ENCODE measurements at places on chromosomes 13 and 19.

DNA sequence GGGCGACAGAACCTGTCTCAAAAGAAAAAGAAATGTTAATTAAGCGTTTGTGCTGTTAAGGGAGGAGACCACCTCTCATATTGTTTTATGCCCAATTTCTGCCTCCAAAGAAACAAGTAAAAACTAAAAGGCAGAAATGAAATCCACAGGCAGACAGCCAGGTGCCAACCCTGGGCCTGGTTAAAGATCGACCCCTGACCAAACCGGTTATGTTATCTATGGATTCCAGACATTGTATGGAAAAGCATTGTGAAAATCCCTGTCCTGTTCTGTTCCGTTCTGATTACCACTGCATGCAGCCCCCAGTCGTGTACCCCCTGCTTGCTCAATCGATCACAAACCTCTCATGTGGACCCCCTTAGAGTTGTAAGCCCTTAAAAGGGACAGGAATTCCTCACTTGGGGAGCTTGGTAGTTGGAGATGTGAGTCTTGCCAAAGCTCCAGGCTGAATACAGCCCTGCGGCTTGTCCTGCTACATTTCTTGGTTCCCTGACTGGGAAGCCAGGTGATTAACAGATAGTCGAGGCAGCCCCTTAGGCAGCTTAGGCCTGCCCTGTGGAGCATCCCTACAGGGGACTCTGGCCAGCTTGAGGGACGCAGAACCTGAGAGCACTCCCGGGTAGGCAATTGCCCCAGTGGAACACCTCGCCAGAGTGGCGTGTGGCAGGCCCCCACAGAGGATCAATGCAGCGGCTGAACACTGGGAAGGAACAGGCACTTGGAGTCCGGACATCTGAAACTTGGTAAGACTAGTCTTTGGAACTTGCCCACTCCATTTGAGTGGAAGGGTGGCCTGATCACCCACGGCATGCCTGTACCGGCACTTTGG lies 748 bp upstream of the ZNF552 start:
- H3K4me3 ChIP-seq, result no peak overlapping the region
- peak overlapping the region; percentile 8 for H3K27ac ChIP-seq
- no peaks in the 10 kb centered on the region for H3K27me3 ChIP-seq

DNA sequence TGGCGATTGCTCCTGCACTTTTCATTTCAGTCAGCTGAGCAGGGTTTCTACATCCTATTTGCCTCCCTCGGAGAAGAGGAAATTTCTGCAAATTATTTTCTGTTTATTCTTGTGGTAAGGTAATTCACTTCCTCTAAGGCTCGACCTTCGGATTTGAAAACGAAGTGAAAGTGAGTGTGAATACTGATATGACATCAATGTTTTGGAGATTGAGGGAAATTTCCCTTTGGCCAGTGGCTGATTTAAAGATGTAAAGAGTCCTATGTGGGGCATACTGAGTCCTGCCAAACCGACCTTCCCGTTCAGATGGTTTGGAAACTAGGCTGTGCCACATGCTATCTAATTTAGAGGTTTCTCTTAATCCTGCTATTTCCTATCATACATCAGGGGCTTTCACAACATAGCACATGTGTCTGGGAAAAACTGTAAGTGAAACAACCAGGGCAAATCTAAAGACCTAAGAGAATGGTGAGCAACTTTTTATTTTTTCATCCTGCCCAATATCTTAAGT lies 112.3 kb downstream of the POSTN start:
- no peaks in the 10 kb centered on the region for H3K27me3 ChIP-seq
- no peak for DNase-seq
- no peak overlapping the region for H3K4me3 ChIP-seq

DNA sequence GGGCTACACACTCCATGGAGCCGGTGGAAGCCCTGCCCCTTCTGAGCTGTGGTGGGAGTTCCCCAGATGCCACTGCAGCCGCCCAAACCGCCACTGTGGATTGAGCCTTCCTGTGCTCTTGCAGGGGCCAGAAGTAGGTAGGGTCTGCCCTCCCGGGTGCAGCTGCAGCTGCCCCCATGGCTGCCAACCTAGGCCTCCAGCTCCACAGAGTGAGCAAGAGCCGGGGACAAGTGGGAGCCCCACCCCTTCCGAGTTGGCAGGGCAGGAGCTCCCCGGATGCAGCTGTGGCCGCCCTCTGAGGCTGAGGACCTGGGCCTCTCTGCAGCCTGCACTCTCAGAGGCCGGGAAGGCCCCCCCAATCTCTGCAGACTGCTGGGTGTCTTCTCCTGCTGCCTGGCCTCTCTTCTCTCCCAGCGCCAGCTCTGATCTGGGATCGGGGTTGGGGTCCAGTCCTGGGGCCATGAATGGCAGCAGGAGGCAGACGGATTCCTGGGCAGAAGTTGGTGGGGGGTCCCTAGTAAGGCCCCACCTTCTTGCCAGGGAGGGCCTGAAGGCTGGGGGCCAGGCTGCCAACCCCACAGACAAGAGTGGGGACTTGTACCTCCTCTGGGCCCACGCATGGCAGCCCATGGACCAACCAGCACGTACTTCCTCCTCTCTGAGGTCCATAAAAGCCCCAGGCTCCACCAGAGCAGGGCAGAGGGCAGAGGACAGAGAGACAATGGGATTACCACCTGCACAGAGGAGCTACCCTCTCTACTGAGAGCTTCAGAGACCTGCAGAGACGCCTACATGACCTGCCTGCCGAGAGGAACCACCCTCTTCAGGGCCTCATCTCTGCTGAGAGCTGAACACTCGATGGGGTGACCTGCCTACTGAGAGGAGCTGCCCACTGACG lies 28.9 kb downstream of the AP2S1 start:
- no peaks in the 10 kb centered on the region for H3K27me3 ChIP-seq
- H3K4me1 ChIP-seq, result no peaks in the 10 kb centered on the region
- no peaks in the 10 kb centered on the region for H3K36me3 ChIP-seq
- DNase-seq, result no peak
- H3K27ac ChIP-seq, result no peak overlapping the region

- DNase-seq, result peak; percentile 74
- no peaks in the 10 kb centered on the region for H3K4me1 ChIP-seq
- peaks cover 2% of the 10 kb centered on the region for H3K36me3 ChIP-seq
- no peaks in the 10 kb centered on the region for H3K27me3 ChIP-seq
Observed at GRCh38 chr19:17938092-17938845, 5.5 kb downstream of the CCDC124 start.

DNA sequence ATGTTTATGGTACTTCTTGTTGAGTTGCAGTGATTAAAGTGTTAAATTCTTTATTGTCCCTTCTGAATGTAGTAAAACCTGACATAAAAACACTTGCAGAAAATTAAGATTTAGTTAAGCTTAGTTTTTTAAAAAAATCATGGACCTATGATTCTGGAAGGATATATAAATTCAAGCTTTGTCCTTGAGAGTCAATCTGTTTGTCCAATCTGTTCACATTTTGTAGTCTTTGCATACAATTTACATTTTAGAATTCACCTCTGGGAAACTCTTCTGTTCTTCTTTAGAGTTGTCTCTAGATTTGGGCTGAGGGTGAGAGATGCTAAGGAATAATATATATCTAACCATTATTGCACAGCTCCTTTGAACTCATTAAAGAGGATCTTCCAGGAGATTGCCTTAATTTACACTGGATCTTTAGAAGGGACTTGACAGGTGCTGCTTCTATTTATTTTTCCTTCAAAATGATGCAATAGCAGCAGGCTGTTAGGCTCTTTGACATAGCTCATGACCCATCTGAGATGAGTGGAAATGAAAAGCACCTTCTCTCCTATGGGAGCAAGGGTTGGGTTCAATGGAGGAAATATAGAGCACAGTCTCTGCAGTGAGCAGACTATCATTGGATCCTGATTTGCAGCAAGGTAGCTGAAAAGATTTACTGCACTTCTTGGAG lies 433.9 kb downstream of the GPC6 start:
- H3K4me1 ChIP-seq, result no peaks in the 10 kb centered on the region
- no peak for DNase-seq
- no peak overlapping the region for H3K4me3 ChIP-seq
- H3K27me3 ChIP-seq, result no peaks in the 10 kb centered on the region
- H3K27ac ChIP-seq, result no peak overlapping the region

DNA sequence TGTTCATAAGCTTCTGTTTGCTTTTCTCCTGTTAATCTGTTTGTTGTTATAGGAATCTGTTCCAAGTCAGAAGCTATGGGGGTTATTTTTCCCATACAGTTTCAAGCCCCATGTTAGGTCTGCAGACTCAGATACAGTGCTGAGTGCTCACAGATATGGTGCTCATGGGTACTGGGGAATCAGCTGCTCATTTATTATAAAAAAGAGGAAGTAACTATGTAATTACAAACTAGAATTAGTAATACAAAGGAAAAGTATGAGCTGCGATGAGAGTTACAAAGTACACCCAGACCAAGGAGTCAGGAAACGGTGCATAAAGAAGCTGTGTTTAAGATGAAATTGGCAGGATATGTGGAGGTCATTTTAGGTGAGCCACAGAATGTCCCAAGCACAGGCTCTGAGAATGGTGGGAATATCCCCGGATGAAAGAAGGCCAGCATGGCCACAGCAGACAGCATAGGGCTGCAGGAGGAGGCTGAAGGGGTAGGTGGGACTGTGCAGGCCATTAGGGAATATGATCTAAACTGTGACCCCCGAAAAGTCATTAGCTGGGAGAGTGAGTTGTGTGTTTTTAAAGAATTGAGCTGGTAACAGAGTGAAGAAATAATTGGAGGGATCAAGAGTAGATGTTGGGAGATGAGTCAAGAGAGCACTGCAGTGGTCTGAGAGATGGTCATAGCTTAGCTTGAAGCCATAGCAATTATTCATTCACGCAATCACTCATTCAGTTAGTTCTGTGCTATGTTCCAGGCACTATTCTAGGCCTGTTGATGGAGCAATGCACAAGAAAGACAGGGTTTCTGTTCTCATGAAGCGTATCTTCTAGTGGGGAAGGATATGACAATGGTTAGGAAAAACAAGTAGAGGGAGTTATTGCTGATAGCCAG lies 177.4 kb upstream of the UBL3 start:
- no peak overlapping the region for H3K27ac ChIP-seq
- DNase-seq, result no peak
- H3K4me3 ChIP-seq, result no peak overlapping the region
- H3K36me3 ChIP-seq, result no peaks in the 10 kb centered on the region
- H3K4me1 ChIP-seq, result peaks cover 5% of the 10 kb centered on the region

DNA sequence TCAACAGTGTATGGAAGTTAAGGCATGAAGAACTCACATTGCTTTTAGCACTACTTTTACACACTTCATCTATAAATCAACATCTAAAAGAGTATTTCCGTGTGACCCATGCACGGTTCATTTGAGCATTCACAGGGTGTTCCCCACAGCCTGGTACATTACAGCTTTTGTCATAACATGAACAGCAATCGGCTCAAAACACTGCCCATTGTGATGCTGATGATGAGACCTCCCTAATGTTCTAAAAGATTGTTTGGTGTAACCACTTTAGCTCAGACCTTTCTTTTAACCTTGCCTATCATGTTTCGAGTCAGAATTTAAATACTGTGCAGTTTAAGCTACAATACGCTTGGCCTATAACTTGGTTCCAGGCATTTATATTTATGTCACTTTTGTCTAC lies 4.1 kb upstream of the KLF5 start:
- H3K36me3 ChIP-seq, result no peaks in the 10 kb centered on the region
- no peak overlapping the region for H3K27ac ChIP-seq
- no peaks in the 10 kb centered on the region for H3K27me3 ChIP-seq
- no peak overlapping the region for H3K4me3 ChIP-seq
- no peak for DNase-seq

DNA sequence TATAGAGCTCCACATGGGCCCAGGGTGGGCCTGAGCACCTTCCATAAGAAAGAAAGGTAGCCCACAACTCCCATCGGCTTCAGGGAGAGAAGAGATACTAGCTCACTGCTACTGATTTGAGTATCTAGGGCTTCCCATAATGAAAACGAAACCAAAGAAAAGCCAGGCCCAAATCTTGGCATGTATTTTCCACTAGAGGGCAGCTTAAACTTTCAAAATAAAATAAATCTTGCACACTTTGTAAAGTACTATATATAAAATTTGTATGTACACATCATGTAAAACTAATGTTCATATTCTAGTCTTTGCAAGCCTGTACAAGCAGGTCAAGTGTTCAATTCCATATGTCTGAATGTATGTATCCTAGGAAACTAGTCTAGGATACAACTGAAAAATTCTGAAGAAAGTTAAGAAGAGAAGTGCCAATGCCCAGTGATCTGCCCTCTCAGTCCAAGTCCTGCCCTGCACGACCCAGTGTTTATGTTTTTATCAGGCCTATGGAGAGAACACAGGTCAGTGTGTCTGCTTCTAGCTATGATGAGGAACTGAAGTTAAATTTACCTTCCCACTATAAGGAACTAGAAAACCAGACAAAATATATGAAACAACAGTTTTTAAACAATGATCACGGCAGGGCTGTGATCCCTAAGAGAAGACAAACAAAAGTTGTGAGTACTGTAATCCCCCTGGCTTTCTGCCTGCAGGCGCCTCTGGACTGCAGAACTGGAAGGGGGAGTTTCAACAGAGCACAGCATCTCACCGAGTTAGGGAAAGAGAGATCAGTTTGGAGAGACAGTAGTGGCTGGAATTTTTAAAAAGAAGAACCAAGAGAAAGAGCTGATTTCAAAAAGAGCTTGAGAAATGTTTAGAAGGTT lies 475.7 kb downstream of the UQCRFS1 start:
- no peak overlapping the region for H3K4me3 ChIP-seq
- H3K27me3 ChIP-seq, result no peaks in the 10 kb centered on the region
- no peaks in the 10 kb centered on the region for H3K36me3 ChIP-seq
- peak; percentile 32 for DNase-seq

DNA sequence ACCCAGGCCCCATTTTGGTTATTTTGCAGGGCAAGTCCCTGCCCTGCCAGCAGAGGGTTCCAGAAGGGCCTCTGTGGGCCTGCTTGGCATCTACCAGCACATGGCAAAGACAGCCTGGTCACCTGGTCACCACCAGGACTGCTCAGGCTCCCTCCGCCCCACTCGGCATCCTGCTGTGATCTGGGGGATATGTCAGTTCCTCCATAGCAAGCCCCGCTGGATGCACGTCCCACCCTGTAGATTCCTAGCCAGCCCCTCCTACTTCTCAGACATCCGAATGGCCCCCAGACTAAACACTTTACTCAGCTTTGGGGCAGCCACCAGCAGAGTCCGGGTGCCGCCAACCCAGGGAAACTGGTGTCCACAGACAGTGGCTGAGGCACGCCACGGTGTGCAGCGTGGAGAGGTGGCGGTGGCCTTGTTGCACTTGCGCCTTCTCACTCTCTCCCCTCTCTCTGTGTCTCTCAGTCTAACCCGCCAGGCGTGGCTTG lies 31.8 kb upstream of the USE1 start:
- peak; percentile 25 for DNase-seq
- H3K4me1 ChIP-seq, result no peaks in the 10 kb centered on the region
- no peak overlapping the region for H3K27ac ChIP-seq
- H3K27me3 ChIP-seq, result no peaks in the 10 kb centered on the region
- no peak overlapping the region for H3K4me3 ChIP-seq
